ENCODE measurements at places on chromosomes 2 and 18. TPM values are rescaled to one million over a fixed set of nuclear protein-coding genes. Genes with fewer than 3 reads are reported as not detected.

CTIF gene
- 31.2 TPM for total RNA-seq

MC2R gene
- not detected for total RNA-seq

AQP4 gene
- not detected for total RNA-seq

COL3A1 gene
- 22.5 TPM for total RNA-seq

SKA1 gene
- total RNA-seq, result 10.7 TPM

SERPINB3 gene
- total RNA-seq, result not detected

ST6GAL2 gene
- total RNA-seq, result 0.25 TPM

GKN2 gene
- not detected for total RNA-seq

SKOR2 gene
- not detected for total RNA-seq

AFTPH gene
- 35.6 TPM for total RNA-seq

EPAS1 gene
- total RNA-seq, result 182 TPM

GALNT3 gene
- not detected for total RNA-seq

CLEC4F gene
- total RNA-seq, result 0.13 TPM

MOCOS gene
- 0.32 TPM for total RNA-seq

ESPNL gene
- total RNA-seq, result not detected
